ENCODE measurements at places on chromosomes 12 and 14.
A peak's percentile ranks its signal among the peaks of the same experiment; 100 is the strongest.

- H3K27me3 ChIP-seq: no peaks in the 10 kb centered on the region
- no peak overlapping the region for H3K27ac ChIP-seq
- H3K4me3 ChIP-seq: no peak overlapping the region
- no peak for DNase-seq
- no peaks in the 10 kb centered on the region for H3K36me3 ChIP-seq
- peaks cover 7% of the 10 kb centered on the region for H3K4me1 ChIP-seq
Measured at GRCh38 chr12:15717940-15718567, 71.1 kb downstream of the EPS8 start.

DNA sequence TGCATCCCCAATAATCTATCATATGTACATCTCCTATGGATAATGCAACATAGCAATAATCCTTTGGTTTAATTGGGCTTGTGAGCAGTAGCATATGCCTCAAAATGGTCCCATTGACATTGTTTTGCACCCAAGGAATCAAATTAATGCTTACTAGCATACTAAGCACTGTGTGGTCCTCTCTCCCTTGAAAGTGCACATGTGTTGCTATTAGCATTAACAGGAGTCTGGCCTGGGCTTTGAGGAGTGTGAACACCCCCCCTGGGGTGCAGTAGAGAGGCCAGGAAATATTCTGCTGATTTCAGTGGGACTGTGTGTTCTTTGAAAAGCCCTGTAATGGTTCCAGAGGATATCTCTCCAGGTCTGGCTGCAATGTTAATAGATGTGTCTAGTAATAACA is 1148.4 kb downstream of the VRK1 start:
- H3K4me1 ChIP-seq: no peaks in the 10 kb centered on the region
- DNase-seq: no peak
- no peak overlapping the region for H3K27ac ChIP-seq
- no peaks in the 10 kb centered on the region for H3K36me3 ChIP-seq

GRCh38 chr12:89117448-89118034 is 234.8 kb downstream of the DUSP6 start:
- no peaks in the 10 kb centered on the region for H3K36me3 ChIP-seq
- DNase-seq: no peak
- peaks cover 10% of the 10 kb centered on the region for H3K4me1 ChIP-seq

DNA sequence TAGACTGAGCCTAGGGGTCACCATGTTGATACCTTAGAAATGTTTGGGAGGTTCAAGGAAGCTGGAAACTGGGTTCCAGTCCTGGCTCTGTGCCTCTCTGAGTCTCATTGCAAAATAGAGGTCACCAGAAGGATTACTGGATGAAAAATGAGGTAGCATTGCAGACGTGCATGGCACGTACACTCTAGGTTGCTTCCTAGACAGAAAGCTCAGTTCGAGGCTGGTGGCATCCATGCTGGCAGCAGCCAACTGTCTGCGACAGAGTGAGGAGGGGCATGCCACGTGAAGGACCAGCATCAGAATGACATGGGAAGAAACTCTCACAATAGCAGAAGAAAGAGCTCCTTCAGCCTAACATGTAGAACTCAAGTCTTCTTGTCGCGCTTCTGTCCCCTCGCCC is 4.6 kb upstream of the CYP46A1 start:
- no peaks in the 10 kb centered on the region for H3K27me3 ChIP-seq
- no peak overlapping the region for H3K4me3 ChIP-seq
- H3K36me3 ChIP-seq: no peaks in the 10 kb centered on the region
- H3K4me1 ChIP-seq: peaks cover under 1% of the 10 kb centered on the region

DNA sequence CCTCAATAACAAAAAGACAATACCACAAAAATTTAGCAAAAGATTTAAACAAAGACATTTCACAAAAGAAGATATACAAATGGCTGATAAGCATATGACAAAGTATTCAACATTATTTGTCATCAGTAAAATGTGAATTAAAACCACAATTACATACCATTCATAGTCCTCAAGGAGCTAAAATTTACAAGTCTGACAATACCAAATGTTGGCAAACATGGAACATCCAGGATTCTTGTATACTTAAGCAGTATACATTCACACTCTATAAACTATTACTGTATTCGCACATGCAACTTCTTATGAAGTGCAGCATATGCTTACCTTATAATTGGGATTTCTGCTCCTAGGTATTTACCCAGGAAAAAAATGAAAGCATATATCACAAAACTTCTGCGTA is 49.7 kb upstream of the BDKRB2 start:
- no peaks in the 10 kb centered on the region for H3K4me1 ChIP-seq
- H3K4me3 ChIP-seq: no peak overlapping the region
- no peaks in the 10 kb centered on the region for H3K27me3 ChIP-seq
- no peak overlapping the region for H3K27ac ChIP-seq

- no peak overlapping the region for H3K27ac ChIP-seq
- no peaks in the 10 kb centered on the region for H3K27me3 ChIP-seq
- no peak for DNase-seq
Measured at GRCh38 chr14:98103705-98104104, 1168.3 kb downstream of the BCL11B start.

- H3K27ac ChIP-seq: no peak overlapping the region
- no peak overlapping the region for H3K4me3 ChIP-seq
- H3K36me3 ChIP-seq: no peaks in the 10 kb centered on the region
- H3K4me1 ChIP-seq: no peaks in the 10 kb centered on the region
- DNase-seq: no peak
Measured at GRCh38 chr14:95039259-95039992, 117.9 kb downstream of the DICER1 start.

DNA sequence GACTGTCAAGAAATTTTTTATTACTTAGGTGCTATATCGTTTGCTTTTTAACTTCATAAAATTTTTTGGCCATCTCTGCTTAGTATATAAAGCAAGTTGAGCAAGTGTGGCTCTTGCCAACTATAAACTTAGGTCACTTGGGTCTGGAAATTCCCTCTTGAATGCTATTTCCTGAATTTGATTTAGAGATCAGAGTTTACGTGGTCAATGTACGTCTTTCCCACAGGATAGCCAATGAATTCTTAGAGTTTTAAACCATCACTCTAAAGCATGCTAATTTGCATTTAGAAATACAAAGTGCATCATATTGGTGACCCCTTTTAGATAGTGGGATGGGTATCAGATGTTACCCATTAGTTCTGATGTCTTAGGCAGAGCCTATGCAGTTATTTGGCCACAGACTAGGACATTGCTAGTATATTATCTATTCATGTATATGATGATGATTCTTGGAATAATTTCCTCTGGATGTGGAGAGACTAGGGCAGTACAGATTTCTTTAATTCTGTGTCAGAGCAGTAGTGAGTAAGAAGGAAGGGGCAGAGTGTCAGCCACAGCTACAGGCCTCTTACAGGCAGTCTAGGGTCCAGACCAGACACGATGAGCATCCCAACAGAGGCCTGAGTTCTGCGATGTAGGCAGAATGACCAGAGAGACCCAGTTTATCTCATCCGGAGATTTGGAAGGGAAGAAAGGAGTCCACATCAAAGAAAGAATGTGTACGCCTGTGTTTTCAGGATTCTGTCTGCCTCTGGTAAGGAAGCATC is 30.3 kb downstream of the SCN8A start:
- H3K27ac ChIP-seq: peak overlapping the region; percentile 46

DNA sequence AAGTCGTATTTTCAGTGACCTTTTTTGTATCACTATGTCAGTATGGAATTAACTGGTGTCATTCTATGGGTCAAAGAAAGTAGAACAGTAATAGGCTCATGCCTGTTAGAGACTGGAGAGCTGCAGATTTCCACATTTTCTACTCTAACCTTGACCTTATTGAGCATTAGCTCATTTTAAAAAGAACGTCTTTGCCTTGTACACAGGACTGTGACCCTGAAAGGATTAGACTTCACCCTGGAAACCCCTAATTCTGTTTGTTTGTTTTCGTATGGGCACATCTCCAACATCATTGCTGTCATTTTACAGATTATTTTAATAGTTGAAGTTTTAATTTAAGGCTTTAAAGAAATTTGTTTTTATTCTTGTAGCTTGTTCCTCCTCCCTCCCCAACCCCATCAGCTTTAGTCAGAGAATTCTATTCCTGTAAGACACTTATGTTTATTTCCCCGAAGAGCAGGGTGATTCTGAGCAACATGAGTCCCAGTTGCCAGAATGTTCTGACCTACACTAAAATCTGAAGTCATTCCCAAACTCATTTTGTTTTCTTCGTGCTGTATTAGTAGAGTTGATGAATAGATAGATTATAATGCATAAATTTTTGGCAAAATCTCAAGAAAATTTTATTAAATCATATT is 451.3 kb downstream of the FOXG1 start:
- H3K36me3 ChIP-seq: no peaks in the 10 kb centered on the region
- no peak for DNase-seq
- H3K27ac ChIP-seq: no peak overlapping the region
- no peaks in the 10 kb centered on the region for H3K27me3 ChIP-seq

DNA sequence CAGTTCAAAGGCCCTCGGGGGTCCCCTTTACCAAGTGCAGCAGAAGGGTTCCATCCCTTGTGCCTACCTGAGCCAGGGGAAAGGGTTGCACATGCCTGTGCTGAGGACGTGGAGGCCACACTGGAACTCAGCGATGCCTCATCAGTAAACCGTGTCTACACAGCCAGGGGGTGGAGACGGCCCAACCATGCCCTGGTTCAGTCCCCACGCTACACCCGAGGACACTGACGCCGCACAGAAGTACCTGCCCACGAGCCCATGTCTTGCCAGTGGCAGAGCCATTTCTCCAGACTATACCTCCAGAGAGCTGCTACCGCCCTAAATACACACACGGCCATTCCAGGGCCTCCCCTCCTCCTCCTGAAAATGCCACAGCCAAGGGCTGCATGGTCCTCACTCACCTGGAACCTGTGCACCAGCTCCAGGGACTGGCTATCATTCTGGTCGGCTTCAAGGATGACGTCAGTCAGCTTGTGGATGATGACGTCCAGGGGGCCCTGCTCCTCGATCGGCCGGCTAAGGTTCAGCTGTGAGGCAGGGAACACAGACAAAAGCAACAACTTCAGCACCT is 93.4 kb downstream of the CHGA start:
- H3K36me3 ChIP-seq: no peaks in the 10 kb centered on the region
- no peak overlapping the region for H3K27ac ChIP-seq
- DNase-seq: no peak
- peaks cover 40% of the 10 kb centered on the region for H3K4me1 ChIP-seq
- H3K27me3 ChIP-seq: no peaks in the 10 kb centered on the region

DNA sequence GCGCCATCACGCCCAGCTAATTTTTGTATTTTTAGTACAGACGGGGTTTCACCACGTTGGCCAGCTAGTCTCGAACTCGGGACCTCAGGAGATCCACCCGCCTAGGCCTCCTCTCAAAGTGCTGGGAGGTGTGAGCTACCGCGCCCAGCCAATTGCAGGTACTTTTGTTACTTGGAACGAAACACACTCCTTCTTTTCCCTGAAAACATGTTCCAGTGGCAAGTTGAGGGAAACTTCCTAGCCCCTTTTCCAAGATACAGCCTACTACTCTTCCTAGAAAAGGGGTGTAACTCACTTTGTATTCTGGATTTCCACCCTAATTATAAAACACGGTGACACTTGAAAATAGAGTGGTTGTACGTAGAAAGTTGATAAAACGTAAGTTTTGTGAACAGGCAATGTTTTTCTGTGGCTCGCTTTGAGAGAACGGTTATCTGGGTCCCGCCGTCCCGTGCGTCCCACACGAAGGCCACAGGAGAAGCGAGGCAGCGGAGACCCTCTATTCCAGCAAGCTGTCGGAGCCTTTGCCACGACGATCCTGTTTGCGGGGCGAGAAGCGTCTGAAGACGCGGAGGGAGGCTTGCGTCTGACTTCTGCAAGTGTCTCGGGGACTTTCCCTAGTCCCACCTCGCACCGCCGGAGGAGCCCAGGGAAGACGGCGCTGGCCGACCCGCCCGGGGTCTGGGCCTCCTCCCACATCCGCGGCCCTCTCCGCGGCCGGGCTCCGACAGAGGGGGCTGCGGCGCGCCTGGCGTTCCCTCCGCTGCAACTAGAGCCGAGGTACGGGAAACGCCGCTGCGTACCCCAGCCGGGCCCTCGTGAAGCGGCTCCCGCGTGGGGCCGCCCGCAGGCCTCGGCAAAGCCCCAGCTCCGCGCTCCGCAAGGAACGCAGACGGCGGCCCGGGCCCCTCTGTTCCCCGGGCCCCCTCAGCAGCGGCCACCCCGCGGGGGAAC is 745 bp downstream of the CDCA4 start:
- H3K27ac ChIP-seq: peak overlapping the region; percentile 79
- H3K4me3 ChIP-seq: peak overlapping the region; percentile 99
- H3K27me3 ChIP-seq: no peaks in the 10 kb centered on the region
- peak; percentile 73 for DNase-seq

DNA sequence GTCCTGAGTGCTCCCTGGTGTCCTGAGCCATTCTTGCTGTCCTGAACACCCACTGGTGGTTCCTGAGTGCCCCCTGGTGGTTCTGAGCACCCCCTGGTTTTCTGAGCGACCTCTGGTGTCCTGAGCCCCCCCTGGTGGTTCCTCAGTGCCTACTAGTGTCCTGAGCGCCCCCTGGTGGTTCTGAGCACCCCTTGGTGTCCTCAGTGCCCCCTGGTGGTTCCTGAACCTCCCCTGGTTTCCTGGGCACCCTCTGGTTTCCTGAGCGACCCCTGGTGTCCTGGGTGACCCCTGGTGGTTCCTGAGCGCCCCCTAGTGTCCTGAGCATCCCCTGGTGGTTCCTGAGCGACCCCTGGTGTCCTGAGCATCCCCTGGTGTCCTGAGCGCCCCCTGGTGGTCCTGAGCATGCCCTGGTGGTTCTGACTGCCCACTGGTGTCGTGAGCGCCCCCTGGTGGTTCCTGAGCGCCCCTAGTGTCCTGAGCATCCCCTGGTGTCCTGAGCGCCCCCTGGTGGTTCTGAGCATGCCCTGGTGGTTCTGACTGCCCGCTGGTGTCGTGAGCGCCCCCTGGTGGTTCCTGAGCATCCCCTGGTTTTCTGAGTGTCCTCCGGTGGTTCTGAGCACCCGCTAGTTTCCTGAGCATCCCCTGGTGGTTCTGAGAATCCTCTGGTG is 473.1 kb downstream of the TMEM121 start:
- peak; percentile 10 for DNase-seq
- no peak overlapping the region for H3K27ac ChIP-seq
- H3K36me3 ChIP-seq: no peaks in the 10 kb centered on the region
- H3K4me1 ChIP-seq: no peaks in the 10 kb centered on the region

- DNase-seq: peak; percentile 65
- no peak overlapping the region for H3K27ac ChIP-seq
- H3K36me3 ChIP-seq: no peaks in the 10 kb centered on the region
- peak overlapping the region; percentile 67 for H3K4me3 ChIP-seq
Measured at GRCh38 chr12:47079981-47080724, 394 bp upstream of the AMIGO2 start.
